ENCODE measurements at places on chromosomes 4 and X.

DNA sequence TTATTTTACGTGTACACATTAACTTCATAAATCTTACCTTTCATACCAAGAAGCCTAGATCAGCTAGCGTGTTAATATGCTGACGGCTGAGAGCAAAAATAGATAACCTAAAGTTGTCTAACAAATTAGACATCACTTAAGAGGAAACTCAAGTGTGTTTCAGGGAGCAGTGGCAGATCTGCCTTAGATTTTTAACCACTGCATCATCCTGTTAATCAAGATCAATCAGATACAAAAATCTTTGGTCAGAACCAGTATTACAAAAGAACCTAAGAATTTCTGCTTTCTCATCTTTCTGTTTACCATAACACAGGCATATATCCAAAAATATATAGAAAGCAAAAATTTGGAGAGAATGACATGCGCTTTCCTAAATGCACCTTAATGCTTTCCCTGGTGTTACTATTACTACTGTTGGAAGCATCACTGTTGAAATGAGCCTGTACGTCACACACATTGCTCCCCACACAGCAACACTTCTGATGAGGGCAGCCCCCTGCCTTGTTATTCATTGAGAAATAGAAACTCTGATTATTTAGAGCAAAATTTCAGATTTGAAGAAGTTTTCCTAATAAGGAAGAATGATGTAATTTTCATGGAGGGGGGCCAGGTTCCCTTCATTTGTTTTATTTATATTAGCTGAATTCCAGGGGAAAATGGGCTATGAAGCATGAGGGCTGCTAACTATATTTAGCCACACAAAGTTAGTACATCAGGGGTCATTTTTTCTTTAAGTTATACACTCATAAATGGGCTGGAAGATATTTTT is 152.3 kb downstream of the CBR4 start:
- no peak for DNase-seq

DNA sequence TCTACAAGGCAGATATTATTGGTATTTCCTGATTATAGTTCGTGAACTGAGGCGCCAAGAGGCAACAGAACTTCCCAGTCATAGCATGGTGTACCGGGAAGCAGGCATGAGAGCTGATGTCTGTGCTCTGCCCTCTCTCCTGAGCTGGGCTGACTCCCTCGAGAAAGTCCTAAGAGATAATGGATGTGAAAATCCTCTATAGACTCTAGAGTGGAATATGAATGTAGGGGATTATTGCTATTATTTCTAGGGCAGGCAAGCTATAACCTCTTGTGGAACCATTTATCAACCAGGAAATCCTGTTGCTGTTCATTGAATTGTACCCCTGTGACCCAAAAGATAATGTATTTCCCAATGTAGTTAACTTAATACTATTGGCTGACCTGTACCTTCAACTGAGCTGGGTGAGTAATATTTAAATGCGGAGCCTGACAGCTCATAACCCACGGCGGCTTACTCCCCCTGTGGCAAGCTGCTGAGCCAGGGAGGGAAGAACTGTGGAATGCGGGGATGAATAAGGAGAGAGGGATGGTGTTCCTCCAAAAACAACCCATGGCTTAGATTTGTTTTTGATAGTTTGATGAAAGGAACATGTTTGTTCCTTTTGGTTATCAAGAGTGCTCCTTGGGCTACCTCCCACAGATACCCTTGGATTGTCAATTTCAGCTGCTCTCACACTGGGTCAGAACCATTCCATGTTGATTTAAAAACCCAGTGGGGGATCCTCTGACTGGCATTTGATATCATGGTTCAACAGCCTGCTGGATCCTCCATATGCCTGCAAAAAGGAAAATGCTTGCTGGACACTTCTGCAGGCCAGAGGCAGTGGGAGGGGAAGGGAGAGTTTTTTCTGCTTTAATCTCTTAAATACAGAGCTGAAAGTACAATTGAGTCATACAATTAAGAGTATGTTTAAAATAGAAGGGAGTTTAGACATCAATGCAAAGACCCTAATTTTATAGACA is 339.0 kb upstream of the BOD1L1 start:
- no peak for DNase-seq

- DNase-seq = no peak
These were observed 83.4 kb downstream of the MSN start for GRCh38 chrX:65750674-65751469.

DNA sequence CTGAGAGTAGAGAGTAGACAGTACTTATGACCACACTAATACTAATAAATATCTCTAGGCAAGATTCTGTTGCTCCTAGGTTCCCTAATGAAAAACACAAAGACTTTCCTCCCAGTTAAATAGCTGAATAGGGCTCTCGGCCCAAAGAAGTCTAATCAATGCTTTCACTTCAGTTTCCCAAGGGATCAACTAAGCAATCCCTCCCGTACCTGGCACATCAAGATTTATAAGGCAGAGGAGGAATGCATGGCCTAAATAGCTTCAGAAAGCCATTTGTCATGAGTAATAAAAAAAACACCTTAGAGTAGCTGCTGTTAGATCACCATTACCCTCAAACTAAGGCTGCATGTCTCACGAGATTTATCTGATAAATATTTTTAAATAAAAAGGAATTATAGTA is 56.8 kb upstream of the EXOC1L start:
- DNase-seq = no peak

DNA sequence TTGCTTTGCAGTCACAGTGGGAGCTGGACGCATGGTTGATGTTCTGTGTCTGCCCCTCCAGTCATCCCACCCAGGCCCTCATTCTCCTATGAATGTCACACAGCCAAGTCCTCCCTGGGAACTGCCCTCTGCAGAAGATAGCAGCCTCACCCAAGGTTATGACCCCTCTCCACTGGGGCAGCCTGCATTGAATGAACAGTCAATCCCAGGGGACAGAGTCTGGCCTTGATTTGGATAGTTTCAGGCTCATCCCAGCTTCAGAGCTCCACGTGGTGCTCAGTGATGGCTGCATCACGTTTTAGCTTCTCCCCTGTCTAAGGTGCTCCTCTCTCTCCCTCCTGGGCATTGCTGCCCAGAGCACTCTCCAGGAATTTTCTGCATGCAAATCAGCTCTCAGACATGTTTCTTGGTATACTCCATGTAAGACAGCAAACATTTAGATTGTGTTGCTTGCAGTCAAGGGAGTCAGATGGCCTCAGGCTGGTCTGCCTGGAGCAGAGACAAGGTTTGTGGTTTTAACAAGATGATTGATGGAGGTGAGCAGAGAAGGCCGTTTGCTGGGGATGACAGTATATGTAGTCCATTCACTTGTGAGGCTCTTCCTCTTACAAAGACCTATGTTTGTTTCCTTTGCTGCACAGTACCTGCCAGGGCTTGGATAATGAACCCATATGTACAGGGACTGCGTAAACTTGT is 56.1 kb upstream of the MSX1 start:
- DNase-seq = no peak

DNA sequence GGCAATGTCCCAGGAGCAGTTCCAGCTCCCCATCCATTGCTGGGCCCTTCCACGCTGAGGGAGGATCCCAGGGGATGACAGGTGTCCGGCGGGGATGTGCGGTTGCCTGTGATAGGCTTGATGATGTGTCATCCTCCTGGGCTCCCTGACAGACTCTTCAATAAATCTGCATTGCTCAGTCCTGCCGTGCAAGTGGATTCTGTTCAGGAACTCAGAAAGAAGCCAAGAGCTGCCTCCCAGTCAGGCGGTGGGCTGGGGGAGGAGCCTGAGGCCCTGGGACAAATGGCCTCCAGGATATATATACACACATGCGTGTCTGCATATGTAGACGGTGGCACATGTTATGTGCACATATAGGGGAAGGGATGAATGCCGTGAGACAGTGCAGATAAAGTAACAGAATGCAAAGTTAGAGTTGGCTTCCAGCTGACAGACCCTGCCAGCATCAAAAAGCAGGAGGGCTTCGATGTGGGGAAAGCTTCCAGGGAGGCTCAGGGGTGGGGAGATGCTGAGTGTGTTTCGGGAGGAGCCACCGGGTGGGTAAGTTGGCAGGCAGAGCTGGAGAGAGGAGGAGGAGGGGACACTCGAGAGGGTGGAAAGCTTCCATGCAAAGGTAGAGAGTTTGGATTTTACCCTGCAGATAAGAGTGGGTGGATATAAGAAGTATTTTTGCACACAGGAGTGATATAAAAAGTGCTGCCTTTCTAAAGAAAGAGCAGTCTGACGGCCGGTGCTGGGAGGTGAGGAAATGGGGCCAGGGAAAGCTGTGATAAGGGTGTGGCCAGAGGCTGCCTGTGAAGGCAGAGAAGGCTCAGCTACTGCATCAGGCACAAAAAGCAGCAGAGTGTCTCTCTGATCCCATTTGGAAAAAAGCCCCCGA is 28.5 kb upstream of the CRMP1 start:
- DNase-seq = no peak

GRCh38 chr4:119016636-119017035 is 119.0 kb upstream of the MYOZ2 start:
- no peak for DNase-seq

DNA sequence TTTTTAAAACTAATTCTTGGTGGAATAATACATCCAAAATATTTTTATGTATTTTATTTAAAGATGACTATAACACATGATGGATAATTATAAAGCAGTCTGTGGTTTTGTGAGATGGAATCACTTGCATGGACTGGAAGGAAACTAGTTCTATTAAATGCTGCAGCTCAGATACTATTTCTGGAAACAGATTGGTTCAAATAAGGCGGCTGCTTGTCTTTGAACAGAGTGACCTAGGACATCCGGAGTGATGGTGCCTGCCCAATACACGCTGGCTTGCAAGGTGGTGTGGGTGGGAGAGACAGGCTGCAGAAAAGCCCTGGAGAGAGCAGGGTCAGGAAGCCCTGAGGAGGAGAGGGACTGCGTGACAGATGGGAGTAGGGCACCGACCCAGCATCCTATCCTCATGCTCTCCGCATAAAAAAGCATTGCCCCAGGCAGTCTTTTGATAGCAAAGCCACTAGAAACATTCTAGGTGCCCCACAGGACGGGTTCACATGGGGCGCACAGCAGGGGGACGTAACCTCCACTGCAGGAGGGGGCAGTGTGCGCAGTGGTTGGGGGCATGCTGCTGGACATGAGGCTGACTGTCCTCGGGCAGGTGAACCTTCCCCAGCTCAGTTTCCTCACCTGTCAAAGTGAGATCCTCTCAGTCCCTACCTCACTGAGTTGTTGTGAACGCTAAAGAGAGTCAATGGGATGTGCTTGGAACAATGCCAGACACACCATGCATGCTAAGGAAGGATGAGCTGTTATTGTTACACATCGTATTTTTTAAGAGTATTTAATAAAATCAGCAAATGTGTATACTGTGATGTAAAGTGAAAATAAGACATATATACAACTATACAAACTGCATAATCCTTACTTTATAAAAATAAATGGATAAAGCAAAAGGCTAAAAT is 71.3 kb downstream of the EVC2 start:
- no peak for DNase-seq

GRCh38 chr4:151025759-151026158 is 10.7 kb upstream of the LRBA start:
- no peak for DNase-seq
